ENCODE measurements at places on chromosomes 4 and X.

GRCh38 chr4:52977252-52977651 is 115.1 kb downstream of the RASL11B start:
- DNase-seq, result no peak

DNA sequence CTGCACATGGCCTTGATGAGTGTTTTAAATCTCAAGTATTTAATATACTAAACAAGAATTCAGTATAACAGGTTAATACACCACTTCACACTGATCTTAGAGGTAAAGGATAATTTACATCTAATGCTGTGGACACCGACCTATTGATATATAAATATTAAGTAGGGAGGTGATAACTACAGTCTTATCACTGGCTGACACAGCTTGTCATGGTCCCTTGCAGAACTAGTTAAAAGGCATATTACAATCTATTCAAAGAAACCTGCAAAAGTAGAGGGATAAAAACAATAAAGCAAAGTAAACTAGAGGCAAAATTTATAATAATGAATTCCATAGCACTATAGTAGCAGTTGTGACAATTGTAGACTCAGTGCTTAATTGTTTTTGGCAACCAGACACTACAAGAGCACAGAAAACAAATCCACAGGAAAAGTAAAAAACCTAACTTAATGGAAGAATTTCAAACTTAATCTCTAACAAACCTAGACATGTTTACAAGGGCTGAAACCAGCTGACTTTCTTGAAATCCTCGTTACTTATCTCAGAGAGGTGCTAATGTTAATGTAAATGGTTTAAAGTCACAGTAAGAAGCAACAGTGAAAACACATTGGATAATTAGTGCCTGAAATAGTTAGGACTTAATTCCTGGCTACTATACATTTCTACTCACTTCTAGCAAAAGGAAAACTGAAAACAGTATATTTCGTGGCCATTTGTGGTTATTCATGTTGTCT is 25.0 kb downstream of the MFAP3L start:
- no peak for DNase-seq

- DNase-seq, result no peak
Measured at GRCh38 chr4:184280591-184281071, 63.0 kb upstream of the ENPP6 start.

GRCh38 chr4:181517491-181517890 is 725.7 kb upstream of the TENM3 start:
- DNase-seq, result no peak

DNA sequence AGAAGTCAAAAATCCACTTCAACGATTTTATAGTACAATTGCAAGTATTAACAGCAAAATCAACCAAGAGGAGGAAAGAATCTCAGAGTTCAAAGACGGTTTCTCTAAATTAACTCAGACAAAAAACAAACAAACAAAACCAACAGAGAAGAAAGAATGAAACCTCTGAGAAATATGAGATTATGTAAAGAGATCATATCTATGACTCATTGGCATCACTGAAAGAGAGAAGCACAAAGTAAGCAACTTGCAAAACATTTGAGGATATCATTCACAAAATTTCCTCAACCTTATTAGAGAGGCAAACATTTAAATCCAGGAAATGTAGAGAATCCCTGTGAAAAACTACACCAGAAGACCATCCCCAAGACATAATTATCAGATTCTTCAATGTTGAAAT is 370.4 kb downstream of the INPP4B start:
- peak; percentile 76 for DNase-seq
